ENCODE measurements at places on chromosomes 16 and 17.

DNA sequence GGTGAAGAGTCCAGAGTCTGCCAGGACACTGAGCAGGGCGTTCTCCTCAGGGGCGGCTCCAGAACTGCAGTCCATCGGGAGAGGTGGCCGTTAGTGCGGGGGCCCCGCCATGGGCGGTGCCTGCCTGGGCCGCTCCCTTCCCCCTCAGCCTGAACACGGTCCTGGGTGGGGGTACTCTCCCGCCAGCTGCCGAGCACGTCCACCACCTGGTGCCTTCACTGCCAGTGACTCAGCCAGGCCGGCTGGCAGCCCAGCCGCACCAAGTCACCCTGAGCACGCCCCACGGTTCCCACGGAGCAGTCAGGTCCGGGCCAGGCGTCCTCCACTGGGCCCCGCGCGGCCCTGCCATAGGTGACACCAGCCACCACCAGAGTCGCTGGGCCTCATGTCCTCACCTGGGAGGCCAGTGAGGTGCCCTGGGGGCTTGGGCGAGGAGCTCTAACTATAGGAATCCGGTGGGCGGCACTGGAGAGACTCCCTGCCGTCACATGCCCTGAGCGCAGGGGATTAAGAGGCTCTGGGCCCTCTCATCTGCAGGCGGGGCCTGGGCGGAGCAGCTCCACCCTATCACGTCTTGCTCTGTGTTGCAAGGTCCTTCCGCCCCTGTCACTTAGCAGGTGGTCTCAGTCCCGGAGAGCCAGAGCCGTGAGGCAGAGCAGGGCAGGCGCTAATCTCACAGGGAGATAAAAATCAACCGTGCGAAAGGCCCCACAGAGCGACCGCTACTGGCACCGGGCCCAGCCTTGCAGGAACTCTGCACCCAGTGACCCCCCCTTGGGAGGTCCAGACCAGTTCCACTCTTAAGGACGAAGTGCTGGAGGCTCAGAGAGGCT lies 14.3 kb downstream of the PIEZO1 start:
- no peak for DNase-seq

GRCh38 chr16:89325861-89326471 lies 108.5 kb downstream of the ZNF778 start:
- no peak for DNase-seq

DNA sequence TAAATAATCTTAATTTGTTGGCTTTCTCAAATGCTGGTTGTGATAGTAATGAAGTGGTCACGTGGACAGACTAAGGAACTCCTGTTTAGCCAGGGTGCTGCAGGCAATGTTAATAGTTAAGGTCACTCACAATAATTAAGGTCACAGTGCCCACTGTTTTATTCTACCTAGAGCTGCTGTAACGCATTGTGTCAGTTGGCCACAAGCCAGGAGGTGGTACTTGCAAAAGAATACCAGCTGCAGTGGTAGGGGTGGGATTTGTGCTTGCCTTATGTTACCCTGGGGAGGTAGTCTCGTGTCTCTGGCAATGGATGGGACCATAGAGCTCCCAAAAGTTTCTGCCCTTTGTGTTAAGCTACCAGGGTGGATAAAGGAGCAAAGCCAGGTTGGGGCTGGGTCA lies 969.1 kb upstream of the CDH8 start:
- DNase-seq: no peak

GRCh38 chr17:5789528-5789927 lies 205.2 kb upstream of the NLRP1 start:
- no peak for DNase-seq

- DNase-seq: peak; percentile 69
Observed at GRCh38 chr17:44308320-44308818, at the start of gene RUNDC3A. Gene RUNDC3A (plus strand): TSS chr17:44308601. CDS start chr17:44308833, 232 bp downstream.

GRCh38 chr16:66036793-66037715 lies 329.4 kb upstream of the CDH5 start:
- no peak for DNase-seq

- DNase-seq: no peak
Observed at GRCh38 chr16:4034963-4035362, 81.3 kb downstream of the ADCY9 start.

GRCh38 chr17:38663125-38663751 lies 11.5 kb downstream of the EPOP start:
- DNase-seq: no peak

DNA sequence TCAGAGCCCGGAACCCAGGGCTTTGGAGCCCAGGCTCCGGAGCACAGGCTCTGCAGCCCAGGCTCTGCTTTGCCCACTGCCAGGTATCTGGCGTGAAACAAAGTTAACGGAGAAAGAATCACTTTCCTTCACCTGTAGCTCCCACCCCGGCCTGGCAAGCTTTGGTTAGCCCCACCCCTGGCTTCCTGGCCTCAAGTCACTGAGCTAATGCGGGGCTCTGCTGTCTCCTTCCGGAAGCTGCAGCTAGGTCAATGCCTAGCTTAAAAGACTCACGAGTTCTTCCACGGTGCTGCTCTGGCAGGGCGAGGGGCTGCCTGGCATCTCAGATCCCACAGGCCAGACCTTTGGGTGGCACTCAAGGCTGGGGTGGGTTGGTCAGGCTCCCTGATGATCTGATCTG lies 21.1 kb upstream of the SPPL2C start:
- DNase-seq: peak; percentile 5

- no peak for DNase-seq
Observed at GRCh38 chr17:69608141-69608540, 193.6 kb downstream of the MAP2K6 start.

DNA sequence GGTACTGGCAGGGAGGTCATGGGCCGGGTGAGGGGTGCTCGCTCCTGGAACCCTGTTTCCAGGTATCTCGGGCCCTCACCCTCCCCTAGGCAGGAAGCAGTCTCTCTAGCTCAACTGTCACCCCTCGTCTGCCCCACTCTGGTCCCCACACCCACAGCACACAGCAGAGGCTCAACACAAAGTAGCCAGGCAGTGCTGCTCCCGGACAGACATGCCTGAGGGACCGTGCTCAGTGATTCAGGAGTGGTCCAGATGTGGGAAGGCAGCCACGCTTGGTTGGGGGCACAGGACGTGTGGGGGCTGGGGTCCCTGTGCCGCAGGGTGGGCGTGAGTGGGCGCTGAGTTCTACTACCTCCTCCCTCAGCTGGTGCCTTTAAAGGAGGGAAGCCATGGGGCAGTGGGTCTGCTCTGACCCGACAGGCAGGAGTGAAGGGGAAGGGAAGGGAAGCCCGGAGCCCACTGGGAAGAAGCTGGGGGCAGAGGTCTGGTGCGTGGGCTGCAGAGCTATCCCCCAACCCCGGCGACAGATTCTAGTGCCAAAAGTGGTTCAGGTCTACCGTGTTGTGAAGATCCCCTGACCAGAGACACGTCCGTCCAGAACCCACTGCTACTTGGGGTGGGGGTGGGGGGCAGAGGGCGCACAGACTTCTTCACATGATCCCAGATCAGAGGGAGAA lies 11.8 kb downstream of the SLC16A3 start:
- DNase-seq: no peak

GRCh38 chr16:84660973-84661372 lies 12.7 kb downstream of the KLHL36 start:
- no peak for DNase-seq

- no peak for DNase-seq
Observed at GRCh38 chr16:10228779-10229178, 46.6 kb upstream of the GRIN2A start.

GRCh38 chr17:42409523-42410318 lies 13.3 kb downstream of the CAVIN1 start:
- no peak for DNase-seq

DNA sequence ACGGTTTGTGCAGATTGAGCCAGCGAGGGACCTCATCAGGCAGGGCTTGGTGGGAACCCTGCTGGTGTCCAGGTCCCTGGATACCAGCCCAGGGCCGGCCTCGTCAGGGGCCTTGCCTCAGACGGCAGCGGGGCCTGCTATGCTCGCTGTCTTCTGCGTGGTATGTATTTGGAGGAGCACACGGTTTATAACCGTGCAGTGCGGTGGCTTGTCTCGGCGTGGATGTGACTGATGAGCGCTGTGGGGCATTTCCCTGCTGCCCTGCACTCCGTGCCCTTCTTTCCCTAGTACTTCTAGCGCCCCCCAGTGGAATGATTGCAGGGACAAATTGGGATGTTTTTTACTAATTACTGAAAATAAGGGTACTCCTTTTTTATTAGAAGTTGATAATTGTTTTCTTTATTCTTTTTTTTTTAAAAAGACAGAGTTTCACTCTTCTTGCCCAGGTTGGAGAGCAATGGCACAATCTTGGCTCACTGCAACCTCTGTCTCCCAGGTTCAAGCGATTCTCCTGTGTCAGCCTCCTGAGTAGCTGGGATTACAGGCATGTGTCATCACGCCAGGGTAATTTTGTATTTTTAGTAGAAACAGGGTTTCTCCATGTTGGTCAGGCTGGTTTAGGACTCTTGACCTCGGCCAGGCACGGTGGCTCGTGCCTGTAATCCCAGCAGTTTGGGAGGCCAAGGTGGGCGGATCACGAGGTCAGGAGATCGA lies 15.3 kb downstream of the TBCD start:
- no peak for DNase-seq

DNA sequence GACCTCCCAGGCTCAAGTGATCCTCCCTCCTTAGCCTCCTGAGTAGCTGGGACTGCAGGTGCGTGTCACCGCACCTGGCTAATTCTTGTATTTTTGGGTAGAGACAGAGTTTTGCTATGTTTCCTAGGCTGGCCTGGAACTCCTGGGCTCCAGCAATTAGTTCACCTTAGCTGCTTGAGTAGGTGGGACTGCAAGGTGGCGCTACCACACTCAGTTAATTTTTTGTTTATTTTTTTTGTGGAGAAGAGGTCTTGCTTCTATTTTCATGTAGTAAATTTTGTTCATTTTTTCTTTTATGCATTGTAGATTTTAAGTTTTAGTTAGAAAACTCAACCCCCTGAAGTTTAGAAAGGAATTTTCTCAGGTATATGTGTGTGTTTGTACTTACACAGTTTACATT lies 21.7 kb downstream of the RNF135 start:
- DNase-seq: no peak

DNA sequence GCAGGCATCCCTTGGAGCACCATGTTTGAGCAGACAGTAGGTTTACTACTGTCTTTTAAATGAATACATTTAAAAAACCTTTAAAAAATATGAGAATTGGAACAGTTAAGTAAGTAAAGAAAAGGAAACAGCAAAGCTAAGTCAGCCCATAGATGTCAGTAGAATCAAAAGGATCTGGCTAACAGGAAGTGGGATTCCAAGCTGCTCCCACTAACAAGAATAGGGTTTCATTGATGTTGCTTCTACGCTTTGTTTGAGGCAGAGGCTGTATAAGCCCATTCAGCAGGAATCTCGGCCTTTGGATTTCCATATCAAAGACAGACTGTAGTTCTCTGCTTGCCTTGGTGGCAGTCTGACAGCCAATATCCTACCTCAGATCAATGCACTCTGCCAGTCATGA lies 122.9 kb upstream of the ELAC2 start:
- DNase-seq: no peak

DNA sequence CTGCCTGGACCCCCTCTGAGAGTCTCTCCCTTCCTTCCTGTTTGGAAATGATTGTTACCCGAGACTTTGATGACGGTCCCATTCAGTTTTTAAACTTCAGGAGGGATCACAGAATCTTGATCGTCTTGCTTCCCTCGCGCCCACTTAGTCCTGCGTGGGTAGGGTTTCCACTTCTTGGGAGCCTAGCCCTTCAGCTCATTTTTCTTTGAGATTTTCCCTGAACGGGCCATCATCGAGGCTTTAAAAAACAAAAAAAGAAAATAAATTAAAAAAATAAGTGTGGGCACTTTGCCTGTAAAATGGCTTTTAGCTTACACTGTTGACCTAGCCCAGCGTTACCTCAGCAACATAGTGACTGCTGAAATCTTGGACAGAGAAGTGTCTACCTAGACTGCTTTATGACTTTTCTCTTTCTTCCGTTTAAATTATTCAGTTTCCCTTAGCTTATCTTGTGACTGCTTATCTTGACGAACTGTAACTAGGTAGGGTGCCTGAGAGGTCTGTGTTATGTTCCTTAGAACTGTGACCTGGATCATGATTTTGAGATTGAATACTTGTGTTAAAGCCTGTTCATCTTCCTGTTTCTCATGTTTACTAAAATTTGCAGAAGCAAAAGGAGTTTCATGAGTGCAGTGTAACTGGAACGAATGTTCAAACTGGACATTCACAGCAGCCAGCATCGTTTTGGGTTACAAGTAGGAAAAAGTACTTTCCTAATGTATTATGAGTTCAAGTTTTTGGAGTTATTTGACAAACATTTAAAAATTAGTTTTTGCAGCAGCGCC lies 874 bp downstream of the WWP2 start:
- no peak for DNase-seq

GRCh38 chr17:76163919-76164318 lies 22.9 kb upstream of the FOXJ1 start:
- no peak for DNase-seq

GRCh38 chr16:75457485-75458021 lies 6.9 kb downstream of the TMEM170A start:
- DNase-seq: no peak

GRCh38 chr17:71409712-71410111 lies 711.1 kb upstream of the SOX9 start:
- no peak for DNase-seq

DNA sequence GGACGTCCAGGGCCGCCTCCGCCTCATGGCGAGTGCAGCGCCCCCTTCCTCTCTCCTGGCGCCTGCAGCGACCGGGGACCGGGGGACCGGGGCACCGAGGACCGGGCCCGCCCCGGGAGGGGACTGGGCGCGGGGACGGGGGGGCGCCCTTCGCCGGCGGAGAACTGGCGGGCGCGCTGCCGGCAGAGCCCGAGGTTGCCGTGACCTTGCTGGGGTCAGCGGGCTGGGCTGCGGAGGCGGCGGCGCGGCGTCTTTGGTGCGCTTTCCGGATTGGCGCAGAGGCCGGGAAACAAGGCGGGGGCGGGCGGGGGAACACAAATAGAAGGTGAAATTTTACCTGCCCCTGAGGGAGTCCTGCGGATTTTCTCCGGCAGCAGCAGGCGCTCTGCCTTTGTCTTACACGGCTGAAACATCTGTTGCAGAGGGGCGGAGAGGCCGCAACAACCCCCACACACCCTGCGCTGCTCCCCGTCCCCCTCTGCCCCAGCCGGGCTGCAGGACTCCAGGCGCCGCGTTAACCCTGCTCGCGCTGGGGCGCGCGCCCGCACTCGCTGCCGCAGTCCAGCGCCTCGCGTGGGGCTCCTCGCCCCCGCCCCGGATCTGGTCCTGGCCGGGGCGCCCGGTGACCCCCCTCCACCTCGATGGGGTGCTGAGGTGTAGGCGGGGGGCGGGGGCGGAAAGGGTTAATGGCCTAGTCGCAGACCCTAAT lies 53.5 kb downstream of the SREBF1 start:
- no peak for DNase-seq

Data from activated naive CD4-positive, alpha-beta T cell (primary cell).